Upper lobe of left lung (tissue), 6 donors: ENCODE measurements at places on chromosomes 2 and 18. TPM values are rescaled to one million over a fixed set of nuclear protein-coding genes. Genes with fewer than 3 reads are reported as not detected.

Gene TUBA3E
- total RNA-seq, result not detected

Gene TEKT4
- total RNA-seq, result 5.2 TPM

Gene ZNF385B
- 22.1 TPM for total RNA-seq

Gene ING5
- 46.2 TPM for total RNA-seq

Gene CFC1
- total RNA-seq, result 0.61 TPM

Gene SCG2
- total RNA-seq, result not detected

Gene MATN3
- 4.9 TPM for total RNA-seq

Gene ASIC4
- total RNA-seq, result 0.29 TPM

Gene C1QL2
- not detected for total RNA-seq

Gene KIDINS220
- total RNA-seq, result 58.5 TPM

Gene FLACC1
- total RNA-seq, result 10.0 TPM

Gene RAX
- not detected for total RNA-seq

Gene ITGA6
- total RNA-seq, result 83.6 TPM

Gene SERPINB12
- not detected for total RNA-seq

Gene TTN
- 13.8 TPM for total RNA-seq

Gene ZSCAN30
- total RNA-seq, result 15.6 TPM

Gene TYW5
- 15.2 TPM for total RNA-seq
